WTC11 (cell line): ENCODE measurements at places on chromosomes 2 and 18.

DNA sequence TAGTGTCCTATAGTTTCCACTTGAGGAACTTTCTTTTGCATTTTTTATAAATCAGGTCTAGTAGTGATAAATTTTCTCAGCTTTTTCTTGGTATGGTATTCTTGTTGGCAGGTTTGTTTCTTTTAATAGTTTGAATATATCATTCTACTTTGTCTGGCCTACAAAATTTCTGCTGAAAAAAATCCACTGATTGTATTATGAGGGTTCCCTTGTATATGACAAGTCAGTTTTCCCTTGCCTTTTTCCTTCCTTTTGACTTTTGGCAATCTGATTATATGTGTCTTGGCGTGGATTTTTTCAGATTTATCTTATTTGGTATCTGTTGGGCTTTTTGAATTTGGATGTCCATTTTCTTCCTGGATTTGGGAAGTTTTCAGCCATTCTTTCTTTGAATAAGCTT lies 41.9 kb downstream of the MOCOS start:
- DNase-seq = no peak

DNA sequence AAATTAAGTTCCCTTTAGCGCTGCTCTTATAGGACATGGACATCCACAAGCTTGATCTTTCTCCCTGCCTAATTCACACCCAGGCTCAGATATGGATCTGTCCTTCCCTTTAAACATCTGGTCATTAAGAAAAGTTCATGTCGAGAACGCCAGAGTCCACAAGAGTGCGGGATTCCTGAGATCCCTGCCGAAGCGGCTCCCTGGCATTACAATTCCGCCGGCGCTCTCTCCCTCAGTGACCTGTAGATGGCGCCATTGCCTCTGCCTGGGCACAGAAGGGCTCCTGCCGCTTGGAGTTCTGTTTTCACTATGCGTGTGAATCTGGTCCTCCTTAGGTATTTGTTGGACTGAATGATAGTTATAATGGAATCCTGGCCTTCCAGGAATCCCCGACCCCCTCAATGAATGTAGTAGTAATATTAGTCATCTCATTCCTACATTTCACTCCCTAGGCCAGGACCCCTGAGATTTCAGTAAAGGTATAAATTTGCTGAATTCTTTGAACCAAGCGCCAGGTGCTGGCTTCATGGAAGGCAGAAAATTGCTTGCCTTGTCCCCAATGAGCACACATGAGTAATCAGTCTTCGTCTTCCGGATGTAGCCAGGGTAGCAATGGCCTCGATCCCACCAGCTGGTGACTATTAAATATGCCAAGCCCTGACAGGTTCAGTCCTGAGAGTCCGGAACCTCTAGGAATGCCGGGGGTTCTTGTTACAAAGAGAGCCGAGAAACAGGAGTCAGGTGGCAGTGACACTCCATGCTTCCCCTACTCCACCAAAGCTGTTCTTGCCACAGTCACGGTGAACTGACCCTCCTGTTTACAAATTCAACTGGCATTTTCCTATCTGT lies 26.4 kb upstream of the CD207 start:
- peak; percentile 93 for DNase-seq

GRCh38 chr2:207320381-207321159 lies 154.8 kb upstream of the KLF7 start:
- DNase-seq = no peak

DNA sequence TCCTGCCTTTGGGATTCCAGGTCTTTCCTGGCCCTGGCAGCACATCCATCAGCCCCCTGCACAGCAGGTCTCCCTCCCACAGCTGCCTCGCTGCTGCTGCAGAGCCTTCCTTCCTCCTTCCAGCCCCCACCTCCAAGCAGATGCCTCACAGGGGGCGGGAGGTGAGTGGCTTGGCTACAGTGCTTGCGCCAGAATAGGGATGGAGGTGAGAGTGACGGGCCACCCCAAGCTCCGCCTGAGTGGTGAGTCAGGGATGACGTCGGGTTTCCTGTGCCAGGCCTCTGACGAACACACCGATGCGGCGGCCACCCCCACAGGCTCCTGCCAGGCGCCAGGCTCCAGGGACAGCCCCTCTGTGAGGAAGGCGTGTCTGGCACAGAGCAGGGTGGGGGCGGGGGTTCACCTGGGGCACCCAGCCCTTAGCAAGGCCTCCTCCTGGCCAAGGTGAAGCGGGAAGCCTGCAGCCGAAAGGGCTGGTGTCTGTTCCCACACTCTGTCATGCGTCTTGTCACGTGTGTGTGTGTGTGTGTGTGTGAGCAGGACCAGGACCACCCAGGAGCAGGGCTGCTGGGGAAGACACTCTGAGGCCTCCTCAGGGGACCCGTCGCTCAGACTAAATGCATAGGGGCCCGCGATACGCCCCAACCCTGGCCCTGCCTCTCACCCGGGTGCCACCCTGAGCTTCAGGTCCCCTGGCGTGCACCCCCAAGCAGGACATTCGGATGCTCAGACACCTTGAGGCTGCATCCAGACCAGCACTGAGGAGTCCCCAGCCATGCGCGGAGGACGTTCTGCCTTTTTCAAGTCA lies 3.4 kb upstream of the DUSP2 start:
- DNase-seq = peak; percentile 75

DNA sequence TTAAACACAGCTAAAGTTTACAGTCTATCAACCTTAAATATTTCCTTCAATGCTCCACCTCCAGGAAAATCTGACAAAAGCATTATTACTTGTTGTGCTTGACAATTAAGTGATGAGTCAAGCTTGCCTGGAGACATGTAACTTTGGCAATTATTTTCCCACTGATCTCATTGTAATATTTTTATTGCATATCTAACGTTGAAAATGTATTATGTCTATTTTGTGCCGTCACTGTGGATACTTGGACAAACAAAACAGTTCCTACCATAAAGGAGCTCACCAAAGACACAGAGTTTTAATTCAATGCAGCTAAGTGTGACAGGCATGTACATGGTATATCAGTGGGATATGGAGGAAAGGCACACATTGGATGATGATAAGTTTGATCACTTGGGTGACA lies 24.7 kb downstream of the RNF103 start:
- no peak for DNase-seq

DNA sequence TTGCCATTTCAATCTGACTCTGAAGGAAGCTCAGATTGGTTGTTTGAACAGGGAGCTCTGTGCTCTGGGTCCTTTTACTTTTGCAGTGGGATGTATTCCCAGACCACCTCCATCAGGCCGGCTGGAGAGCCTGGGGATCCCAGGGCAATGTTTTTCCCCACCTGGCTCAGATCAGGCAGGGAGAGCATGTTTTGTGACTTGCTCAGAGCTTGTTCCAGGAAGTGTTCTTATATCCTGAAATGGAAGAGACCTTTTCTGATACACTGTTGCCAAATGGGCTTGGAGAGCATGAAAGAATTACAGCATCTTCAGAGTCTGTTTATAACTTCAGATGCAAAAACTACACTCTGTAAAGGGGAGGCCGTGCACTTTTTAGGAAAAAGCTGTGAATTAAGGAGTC lies 56.0 kb downstream of the LIPG start:
- no peak for DNase-seq

- no peak for DNase-seq
Measured at GRCh38 chr2:43391878-43392215, 165.4 kb upstream of the ZFP36L2 start.

- DNase-seq = no peak
Measured at GRCh38 chr2:122451040-122451439, 695.6 kb downstream of the TSN start.

GRCh38 chr2:40284797-40285196 lies 167.1 kb downstream of the SLC8A1 start:
- DNase-seq = no peak

DNA sequence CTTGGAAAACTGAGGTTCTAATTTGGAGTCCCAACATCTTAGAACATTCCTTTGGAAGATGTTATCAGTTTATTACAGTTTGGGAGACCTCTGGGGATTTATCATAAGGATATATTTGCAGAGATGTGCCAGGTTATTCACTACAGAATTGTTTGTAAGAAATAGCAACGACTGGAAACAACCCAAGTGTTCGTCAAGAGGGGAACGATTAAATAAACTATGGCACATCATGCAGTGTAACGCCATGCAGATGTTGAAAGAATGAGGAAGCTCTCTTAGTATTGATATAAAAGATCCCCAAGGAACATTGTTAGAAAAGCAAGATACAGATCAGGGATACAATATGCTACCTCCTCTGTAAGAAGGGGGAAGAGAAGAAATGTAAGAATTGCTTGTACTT lies 210.6 kb downstream of the TMEM247 start:
- no peak for DNase-seq

GRCh38 chr18:9827211-9827792 lies 58.5 kb upstream of the TXNDC2 start:
- no peak for DNase-seq

- DNase-seq = peak; percentile 52
Measured at GRCh38 chr2:128734521-128735295, 416.0 kb upstream of the HS6ST1 start.

DNA sequence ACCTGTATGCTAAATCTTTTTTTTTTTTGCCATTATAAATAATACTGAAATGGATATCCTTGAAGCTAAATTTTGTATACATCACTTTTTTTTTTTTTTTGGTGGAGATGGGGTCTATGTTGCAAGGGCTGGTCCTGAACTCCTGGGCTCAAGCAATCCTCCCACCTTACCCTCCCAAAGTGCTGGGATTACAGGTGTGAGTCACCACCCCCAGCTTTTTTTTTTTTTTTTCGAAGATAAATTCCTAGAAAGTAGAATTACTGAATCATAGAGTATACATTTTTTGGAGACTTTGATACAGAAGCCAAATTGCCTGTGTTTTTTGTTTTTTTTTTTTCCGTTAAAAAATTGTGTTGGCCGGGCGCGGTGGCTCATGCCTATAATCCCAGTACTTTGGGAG lies 51.0 kb upstream of the MCFD2 start:
- DNase-seq = no peak

DNA sequence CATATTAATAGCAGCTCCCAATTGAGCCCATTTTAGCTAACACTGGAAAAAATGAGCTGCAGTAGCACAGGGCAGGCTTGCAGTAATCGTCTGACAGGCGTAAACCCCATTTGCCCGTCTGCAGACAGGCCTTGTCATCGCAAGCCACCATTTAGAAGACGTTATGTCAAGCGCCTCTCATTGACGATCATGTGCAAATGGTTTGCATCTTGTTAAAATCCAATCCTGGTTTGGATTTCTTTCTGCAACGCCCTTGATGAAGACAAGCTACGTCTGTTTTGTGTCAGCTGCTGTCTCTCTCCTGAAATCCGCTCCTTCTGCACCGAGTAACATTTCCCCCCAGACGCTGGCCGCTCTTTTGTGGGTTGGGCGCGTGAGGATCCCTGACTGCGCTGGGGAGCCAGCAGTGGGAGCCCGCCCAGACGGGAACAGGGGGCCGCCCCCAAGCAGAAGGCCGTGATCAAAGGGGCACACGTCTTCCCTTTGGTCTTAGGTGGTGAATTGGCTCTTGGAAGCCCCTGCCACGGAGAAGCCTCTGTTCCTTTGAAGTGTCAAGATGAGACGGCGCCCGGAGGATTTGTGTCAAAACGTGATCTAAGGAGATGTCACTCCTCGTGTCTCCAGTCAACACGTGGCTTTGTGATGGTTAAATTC lies 84.2 kb upstream of the GPC1 start:
- DNase-seq = no peak

DNA sequence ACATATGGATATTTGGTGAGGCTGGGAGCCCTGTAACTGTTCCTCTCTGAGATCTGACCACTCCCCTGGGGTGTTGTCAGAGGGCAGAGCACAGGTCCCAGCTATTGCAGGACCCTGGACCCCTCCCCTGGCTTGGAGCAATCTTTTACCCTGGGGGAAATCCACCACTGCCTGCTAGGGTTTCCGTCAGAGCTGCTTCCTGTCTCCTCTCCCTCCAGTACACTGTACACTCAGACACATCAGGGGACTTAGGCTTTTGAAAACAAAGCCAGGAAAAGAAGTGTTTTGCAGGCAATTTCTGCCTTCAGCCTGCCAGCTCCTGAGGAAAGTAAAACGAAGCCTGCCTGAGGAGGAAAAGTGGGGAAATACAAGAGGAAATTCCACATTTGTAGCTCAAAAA lies 13.2 kb upstream of the CEP68 start:
- DNase-seq = no peak

DNA sequence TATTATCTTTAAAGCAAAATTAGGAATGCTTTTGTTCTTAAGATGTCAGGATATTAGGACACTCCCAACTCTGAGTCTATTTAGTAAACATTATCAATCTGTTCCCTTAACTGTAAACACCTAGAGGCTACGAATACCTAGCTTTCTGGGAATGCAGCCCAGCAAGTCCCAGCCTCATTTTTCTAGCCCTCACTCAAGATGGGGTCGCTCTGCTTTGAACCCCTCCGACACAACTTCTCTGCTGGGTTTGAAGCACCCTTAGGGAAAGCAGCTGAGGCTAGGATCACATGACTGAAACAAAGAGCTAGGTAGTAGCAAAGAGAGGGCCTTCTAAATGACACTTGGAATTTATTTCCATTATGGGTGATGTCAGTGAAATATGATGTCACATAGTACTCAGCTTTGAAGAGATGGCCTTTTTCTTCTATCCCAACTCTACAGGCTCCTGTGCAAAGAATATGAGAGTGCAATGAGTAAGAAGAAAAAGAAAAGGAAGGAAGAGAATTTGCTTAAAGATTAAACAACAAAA lies 114.7 kb downstream of the CSRNP3 start:
- no peak for DNase-seq

GRCh38 chr2:120661551-120661950 lies 74.1 kb upstream of the GLI2 start:
- DNase-seq = peak; percentile 82

DNA sequence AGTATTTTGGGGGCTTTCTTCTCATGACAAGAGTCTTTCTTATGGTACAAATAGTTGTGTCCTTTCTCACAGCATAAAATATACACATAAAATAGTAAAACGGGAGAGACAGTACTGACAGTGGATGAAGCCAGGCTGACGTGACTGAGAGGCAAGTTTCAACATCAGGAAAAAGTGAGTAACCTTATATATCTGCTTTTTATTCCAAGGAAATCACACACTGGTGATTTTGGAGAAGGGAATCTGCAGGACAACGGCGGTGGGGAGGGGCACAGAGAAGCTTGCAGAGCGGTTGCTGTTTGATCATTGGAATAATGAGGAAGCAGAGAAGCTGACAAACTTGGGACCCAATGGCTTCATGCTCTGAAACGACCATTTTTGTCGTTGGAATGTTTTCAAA lies 130.6 kb upstream of the ZNF236 start:
- no peak for DNase-seq

DNA sequence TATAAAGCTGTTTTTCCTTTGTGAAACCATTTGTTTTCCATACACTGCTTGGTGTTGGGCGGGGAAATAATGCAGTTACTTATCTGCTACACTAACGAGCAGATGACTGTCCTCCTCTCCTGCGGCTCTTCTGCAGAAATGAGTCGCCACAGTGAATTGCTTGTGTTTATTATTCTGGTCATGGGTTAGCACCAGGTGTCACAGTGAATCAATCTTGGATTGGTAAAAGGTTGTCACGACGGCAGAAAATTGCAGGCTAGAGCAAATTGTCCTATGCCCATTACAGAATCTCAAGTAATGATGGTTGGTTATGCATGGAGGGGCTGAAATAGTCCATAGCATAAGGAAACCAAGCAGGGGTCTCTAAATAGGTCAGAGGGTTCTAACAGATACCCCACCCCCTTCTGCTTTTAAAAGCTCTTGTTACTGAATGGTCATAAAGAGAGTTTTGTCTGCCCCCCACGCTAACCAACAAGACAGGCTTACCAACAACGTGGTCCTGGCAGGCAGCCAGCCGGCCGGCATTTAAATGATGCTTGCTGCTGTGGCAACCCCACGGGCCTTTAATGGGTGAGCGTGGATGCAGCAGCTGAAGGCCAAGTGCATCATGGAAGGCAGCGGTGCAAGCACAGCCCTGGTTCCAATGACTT lies 29.5 kb downstream of the RAB31 start:
- DNase-seq = no peak

GRCh38 chr2:232954691-232955090 lies 58.4 kb downstream of the NGEF start:
- DNase-seq = no peak

- DNase-seq = no peak
Measured at GRCh38 chr2:59176737-59177136, 935.6 kb upstream of the FANCL start.
